ENCODE measurements at places on chromosomes 3 and 15.

DNA sequence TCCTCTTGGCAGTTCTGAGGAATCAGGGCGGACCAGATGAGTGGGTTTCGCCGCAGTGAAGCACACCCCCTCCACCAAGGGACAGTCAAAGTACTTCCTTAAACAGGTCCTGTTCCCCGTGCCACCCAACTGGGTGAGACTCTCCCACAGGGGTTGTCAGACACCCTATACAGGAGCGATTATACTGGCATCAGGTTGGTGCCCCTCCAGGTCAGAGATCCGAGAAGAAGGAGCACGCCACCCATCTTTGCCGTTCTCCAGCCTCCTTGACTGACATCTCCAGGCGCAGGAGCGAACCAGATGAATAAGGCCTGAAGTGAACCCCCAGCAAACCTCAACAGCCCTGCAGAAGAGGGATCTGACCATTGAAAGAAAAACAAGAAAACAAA lies 108.1 kb upstream of the ZBTB20 start:
- no peak for DNase-seq

DNA sequence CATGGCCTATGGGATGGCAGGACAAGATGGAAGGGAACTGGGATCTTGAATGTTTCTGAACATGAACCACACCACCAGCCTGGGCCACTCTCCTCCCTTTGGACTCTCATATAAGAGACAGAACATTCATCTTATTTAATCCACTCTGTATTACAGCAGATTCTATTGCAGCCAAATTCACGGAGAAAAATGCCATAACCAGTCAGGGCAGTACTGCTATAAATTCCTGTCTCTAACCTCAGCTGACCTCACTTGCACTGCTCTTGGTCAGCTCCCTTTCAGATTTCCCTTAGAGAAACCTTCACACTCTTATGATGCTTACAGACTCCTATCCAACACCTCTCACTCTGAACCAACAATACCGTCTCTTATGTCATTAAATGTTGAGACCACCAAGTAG lies 101.4 kb downstream of the RYK start:
- DNase-seq = no peak

- no peak for DNase-seq
Measured at GRCh38 chr15:98893401-98893800, 114.2 kb downstream of the PGPEP1L start.

DNA sequence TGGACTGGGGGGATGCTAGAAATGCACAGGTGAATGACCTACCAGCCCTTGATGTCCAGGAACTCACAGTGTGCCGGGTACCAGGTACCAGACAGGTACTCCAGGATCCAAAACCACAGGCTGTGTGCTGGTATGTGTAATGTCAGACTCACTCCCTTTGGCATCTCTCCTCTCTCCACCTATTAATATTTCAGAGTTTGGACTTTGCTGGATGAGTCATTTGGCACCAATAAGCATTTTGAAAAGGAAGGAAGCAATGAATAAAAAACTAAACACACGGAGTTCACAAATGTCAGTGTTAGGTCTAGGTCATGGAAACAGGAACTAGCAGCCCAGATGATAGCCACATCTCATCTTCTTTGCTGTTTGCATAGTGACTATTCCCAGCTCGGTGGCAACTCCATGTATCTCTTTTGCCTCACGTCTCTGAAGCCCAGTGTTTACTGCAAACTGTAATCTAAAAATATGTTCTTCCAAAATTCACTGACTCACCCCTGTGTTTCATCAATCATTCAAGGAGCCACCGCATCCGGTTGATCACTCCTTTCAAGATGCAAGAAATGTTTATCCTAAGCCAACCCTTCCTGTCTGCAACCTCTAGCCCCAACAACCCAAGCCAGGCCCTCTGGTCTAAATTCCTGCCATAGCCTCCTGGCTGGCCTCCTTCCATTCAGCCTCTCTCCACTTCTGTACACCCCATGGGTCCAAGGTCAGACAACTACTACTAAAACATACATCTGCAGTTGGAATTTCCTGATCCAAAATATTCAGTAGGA lies 8.4 kb downstream of the ITGB5 start:
- DNase-seq = peak; percentile 47

DNA sequence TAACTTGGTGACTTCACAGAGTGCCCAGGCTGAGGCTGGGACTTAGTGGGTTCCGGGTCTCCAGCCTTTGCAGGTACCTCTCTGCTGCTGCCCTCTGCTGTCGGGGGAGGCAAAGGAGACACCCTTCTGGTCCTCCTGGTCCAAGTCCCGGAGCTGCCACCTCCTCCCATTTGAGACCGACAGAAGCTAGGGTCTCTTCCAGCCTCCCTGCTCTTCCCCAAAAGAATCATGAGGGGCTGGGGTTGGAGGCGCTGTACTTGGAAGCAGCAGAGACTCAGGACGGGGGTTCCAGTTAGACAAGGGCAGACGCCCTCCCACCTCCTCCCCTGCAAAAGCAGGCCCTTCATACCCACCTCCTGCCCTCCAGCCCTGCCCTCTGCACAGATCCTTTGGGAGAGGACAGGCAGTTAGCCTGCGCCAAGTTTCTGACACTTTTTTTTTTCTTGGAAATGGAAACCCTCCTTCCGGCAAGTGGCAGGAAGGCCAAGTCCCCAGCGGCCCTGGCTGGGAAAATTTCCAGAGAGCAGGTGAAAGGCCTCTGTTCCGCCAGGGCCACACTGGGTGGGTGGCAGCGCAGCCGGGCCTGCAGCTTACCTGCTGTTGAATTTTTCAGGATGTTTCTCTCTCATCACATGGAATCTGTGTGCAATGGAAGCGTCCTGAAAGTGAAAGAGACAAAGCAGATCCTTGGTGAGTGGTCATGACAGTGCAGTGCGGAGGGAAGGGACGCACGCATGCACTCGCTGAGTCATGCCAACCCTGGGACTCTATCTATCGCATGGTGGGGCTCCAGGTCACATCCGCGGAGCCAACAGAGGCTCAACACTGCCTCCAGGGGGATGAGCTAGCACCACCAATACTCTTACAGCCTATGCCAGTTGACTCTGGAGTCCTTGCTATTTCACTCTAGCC lies 119.9 kb downstream of the DGKG start:
- peak; percentile 72 for DNase-seq

- peak; percentile 34 for DNase-seq
Measured at GRCh38 chr3:24220859-24221657, 273.6 kb downstream of the THRB start.

GRCh38 chr3:198113206-198114053 lies 153.4 kb downstream of the LMLN start:
- DNase-seq = no peak
